ENCODE measurements at places on chromosomes 3 and 15. TPM values are rescaled to one million over a fixed set of nuclear protein-coding genes. Genes with fewer than 3 reads are reported as not detected.

The GPR149 gene
- 3.8 TPM for total RNA-seq

The RBM5 gene
- 451 TPM for total RNA-seq

The ALAS1 gene
- 41.1 TPM for total RNA-seq

The KATNBL1 gene
- 110 TPM for total RNA-seq

The SPATA12 gene
- total RNA-seq, result not detected
